ENCODE measurements at places on chromosomes 2 and 18.

- DNase-seq, result no peak
These were observed 678 bp downstream of the CYP27C1 start for GRCh38 chr2:127219171-127220070.

GRCh38 chr2:120453635-120453998, 107.7 kb downstream of the INHBB start:
- peak; percentile 92 for DNase-seq

- DNase-seq, result no peak
These were observed 103.1 kb downstream of the CCDC85A start for GRCh38 chr2:56286936-56287335.

GRCh38 chr18:57969824-57970223, 74.2 kb upstream of the NEDD4L start:
- no peak for DNase-seq

DNA sequence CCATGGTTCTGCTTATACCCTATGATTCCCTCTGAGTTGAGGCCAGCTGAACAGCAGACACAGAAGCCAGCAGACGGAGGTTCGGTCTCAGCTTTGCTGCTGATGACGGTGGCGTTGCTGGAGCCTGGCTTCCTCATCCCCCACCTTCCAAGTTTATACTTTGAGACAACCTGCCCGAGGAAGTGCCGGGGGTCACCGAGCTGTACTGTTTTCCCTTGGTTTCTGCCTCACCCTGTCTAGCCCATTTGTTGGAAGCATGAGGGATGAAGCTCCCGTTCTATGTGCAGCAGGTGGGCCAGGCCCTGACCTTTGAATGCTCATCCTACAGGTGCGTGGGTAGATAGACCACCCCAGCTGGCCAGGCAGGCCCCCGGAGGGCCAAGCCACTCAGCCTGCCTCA, 117.3 kb downstream of the MYCN start:
- no peak for DNase-seq

DNA sequence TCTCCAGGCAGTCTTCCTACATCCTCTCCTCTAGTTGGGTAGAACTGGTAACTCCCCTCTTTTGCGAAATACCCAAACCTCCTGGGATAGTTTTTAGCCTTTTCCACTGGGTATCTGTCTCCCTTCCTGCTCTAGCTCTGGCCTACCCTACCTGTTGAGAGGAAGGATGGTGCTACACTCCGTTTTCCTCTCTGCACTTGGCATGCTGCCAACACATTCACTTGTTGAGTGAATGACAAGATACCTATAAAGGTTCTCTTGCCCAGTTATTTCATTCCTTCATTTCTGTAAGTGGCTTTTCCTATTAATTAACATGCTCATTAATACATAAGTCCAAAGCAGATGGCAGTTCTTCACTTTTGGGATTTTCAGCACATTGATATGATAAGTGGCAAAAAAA, 293.8 kb downstream of the CNTNAP5 start:
- no peak for DNase-seq

GRCh38 chr18:7980136-7980535, 413.0 kb downstream of the PTPRM start:
- no peak for DNase-seq

Measured in myocyte (in vitro differentiated cells).